ENCODE measurements at places on chromosomes 4 and X.

DNA sequence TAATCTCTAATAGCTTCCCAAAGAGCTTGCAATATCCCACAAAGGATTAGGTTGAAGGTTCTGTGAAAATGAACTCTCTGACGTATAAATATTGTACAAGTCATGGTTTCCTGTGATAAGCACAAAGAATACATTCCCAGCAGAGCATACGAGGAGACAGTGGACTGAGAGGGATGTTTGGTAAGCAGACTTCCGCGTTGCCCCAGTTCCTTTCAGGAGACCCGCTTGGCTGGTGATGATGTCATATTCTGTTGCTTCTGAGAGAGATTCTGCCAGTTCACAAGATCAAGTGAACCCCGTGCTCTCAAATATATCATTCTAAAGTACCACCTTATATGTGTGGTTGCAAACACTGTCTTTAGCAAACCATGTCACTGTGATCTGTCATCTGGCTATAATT is 323.9 kb upstream of the CASK start:
- DNase-seq: no peak

DNA sequence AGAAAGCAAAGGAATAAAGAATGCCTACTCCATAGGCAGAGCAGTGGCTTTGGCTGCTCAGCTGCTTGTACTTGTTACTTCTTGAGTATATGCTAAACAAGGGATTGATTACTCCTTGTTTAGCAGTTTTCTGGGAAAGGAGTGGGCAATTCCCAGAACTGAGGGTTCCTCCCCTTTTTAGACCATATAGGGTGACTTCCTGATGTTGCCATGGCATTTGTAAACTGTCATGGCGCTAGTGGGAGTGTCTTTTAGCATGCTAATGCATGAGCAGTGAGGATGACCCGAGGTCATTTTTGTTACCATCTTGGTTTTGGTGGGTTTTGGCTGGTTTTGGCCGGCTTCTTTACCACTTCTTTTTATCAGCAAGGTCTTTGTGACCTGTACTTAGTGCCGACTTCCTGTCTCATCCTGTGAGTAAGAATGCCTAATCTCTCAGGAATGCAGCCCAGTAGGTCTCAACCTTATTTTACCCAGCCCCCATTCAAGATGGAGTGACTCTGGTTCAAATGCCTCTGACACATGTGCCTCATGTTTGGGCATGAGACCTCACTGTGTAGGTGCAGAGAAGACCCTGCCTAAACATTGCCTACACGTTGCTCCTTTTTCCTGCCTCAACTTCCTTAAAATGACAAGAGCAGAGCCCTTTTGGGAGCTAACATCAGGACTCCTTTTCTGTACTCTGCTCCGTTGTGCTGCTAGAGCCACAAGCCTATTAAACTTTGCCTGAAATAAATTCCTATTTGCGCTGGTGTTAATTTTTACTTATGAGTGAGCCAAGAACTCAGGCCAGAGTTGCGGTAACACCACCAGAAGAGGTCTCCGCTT is 21.0 kb upstream of the UBA6 start:
- DNase-seq: no peak

- DNase-seq: no peak
These were observed 326.6 kb upstream of the ATOH1 start for GRCh38 chr4:93501946-93502345.

GRCh38 chr4:147772459-147772969 is 40.6 kb downstream of the ARHGAP10 start:
- DNase-seq: no peak

DNA sequence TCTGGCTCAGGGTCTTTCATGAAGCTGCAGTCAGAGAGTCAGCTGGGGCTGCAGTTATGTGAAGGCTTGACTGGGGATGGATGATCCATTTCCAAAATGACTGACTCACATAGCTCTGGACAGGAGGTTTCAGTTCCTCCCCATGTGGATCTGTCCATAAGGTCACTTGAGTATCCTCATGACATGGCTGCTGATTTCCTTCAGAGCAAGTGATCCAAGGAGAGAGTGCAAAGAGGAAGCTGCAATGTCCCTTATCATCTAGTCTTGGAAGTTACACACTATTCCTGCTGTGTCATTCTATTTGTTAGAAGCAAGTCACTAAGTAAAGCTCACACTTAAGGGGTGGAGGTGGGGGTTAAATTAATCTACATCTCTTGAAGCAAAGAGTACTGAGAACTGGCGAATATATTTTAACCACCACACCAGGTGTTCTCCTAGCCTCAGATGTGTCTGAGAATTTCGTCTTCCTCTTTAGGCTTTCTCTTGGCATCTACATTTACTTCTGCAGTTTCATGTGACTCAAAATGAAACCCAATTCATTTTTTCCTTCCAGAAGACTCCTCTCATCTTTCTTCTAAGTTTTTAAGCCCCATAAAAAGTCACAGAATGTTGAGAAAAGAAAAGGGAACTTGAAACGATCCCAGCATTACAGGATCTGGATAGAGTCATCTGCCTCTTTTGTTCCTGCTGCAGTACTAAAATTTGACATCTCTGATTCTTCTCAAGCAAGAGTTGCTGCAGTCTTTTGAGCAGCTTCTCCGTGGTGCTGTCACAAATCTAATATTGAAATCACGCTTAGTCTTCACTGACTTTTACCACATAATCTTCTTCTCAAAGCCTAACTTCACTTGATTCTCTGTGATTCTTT is 3.8 kb upstream of the GRPR start:
- DNase-seq: no peak

DNA sequence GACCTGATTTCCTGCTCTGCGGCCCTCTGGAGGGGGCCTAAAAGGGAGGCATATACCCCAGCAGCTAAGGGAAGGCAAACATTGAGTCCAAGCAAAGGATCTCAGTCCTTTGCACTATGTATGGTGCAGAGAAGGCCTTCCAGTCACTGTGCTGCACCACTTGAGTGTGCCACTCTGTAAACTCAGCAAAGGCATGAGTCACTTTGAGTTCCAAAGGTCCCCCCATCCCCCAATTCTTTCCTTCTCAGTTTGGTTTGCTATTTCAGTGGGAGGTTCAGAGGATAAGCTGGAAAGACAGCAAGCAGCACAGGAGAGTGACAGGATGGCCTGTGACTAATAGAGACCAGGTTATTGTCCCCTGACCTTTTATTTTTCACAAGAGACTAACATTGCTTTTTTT is 131.3 kb downstream of the FHDC1 start:
- DNase-seq: no peak

- DNase-seq: no peak
These were observed 22.0 kb upstream of the TRPC3 start for GRCh38 chr4:121973816-121974215.

DNA sequence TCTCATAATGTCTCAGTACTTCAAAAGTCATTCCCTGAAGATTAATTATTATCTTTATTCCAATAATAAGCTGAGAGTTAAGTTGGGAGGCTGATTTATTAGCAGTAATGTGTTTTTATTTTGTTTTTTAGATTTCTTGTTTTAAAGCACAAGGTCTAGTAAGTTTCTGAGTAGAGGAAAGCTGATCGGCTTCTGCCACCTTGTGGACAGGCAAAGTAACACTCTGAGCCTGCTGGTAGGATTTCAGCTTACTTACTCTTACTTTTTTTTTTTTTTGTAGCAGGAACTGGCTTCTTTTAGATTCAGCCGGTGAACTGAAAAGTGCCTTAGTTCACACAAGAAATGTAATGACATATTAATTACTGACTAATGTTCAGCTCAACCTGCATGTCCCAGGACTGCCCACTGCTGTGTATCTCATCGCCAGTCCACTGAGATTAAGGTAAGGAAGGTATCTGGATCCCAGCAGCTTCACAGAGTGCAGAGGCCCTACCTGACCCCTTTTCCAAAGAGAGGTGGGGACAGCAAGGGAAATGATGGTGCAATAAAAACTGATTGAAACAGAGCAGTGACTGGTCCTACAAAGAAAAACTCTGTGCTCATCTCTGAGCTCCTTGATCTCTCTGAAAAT is 126.5 kb downstream of the ADGRA3 start:
- peak; percentile 47 for DNase-seq

DNA sequence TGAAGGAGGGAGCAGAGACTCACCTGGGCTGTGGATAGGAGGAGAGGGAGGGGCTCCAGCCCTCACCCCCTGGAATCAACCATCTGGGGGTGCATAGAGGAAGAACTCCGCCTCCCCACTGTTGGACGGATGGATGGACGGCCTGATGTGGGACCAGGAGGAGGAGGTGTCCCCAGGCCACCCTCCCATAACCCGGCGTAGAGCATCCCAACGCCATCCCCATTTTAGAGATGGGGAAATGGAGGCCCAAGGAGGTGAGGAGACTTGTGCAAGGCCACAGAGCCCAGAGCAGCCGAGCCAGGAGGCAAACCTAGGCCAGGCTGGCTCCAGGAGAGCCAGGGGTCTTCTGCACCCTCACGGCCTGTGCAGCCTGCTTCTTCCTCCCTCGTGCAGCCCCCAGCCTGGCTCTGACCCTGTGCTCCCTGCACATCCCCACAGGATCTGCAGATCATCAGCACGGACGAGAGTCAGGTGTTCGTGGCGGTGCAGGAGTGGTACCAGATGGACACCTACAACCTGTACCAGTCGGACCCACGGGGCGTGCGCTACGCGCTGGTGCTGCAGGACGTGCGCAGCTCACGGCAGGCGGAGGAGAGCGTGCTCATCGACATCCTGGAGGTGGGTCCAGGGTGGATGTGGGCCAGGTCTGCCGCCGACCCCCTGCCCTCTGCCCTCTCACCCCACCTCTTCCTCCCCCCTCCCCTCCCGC is 241.0 kb upstream of the PSAPL1 start:
- no peak for DNase-seq

GRCh38 chr4:117010671-117011070 is 74.7 kb downstream of the TRAM1L1 start:
- no peak for DNase-seq
